Urinary bladder (tissue), 4 donors: ENCODE measurements at places on chromosomes 1 and 21.

- DNase-seq: no peak
Measured at GRCh38 chr1:3251807-3252428, 182.9 kb downstream of the PRDM16 start.

DNA sequence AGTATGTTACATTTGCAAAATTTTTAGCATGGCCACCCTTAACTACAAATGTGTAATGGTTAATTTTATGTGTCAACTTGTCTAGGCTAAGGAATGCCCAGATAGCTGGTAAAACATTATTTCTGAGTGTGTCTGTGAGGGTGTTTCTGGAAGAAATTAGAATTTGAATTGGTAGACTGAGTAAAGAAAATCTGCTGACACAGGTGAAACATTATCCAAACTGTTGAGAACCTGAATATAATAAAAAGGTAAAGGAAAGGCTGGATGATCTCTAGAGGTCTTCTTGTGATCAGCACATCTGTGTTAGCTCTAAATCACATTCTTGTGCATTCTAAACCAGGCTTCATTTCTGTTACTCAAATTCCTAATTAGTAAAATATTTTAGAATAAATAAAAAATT lies 100.8 kb downstream of the UCHL5 start:
- DNase-seq: no peak

DNA sequence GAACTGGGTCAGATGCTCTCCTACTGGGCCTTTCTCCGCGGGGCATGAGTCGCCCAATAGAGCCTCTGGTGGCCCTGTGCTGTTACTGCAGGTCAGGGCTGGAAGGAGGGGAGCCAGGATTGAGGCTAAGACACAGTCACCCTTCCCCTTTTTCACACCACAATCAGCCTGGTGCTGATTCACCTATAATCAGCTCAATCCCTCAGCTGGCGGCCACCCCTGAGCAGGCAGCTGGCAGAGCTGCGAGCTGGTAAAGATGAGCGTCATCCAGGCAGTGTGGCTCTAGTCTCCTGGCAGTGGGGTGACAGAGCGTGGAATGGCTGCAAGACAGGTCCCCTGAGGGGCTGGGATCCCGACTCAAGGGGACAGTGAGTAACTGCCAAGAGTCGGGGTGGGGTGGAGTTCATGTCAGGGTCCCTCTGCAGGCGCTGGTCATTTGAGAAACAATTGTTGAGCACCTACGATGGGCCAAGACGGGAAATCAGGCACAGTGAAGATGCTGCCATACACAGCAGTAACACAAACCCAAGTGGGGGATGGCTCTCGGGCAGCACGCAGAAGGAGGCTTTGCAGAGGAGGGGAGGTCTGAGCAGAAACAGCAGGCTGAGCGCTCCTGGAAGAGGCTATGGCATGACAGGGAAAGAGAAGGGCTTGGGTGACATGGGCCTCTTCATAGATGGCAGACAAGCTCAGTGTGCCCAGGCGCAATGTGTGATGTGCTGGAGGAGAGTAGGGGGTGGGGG lies 21.8 kb downstream of the ATF3 start:
- DNase-seq: no peak

- DNase-seq: no peak
Measured at GRCh38 chr21:33586927-33587326, 1.6 kb downstream of the DONSON start.

DNA sequence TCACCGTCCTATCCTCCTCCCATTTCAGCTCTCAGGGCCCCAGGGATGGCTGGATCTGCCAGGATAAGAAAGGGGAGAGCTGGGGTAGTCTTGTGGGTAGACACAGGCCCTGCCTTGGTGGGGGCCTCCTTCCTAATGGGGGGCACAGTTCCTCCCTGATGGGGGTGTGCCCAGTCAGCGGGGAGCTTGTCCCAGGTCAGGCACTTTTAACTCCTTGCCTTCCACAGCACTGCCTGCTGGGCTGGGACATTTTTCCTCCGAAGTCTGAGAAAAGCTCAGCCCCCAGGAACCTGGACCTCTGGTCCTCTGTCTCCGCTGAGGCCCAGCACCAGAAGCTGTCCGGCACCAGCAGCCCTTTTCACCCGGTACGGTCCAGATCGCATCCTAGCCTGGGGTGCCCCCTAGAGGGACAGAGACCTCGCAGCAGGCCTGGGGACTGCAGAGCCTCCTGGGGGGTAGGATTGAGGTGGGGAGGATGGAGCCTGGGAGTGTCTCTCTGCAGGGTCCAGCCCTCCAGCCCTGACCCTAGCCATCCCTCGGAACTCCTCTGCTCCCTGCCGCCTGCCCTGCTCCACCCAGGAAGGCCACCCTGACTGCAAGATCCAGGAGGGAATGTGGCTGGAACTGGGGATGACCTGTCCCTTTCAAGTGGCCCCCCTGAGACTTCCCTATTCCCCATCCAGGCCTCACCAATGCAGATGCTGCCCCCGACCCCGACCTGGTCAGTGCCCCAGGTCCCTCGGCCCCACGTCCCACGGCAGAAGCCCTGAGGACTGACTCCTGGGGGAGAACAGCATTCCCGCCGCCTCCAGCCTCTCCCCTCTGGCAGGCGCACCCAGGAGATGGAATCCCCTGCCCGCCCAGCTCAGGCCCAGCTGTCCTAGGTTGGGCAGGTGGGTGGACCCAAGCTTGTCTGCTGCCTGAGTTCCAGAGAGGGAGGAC lies 12.0 kb downstream of the MIIP start:
- DNase-seq: no peak

DNA sequence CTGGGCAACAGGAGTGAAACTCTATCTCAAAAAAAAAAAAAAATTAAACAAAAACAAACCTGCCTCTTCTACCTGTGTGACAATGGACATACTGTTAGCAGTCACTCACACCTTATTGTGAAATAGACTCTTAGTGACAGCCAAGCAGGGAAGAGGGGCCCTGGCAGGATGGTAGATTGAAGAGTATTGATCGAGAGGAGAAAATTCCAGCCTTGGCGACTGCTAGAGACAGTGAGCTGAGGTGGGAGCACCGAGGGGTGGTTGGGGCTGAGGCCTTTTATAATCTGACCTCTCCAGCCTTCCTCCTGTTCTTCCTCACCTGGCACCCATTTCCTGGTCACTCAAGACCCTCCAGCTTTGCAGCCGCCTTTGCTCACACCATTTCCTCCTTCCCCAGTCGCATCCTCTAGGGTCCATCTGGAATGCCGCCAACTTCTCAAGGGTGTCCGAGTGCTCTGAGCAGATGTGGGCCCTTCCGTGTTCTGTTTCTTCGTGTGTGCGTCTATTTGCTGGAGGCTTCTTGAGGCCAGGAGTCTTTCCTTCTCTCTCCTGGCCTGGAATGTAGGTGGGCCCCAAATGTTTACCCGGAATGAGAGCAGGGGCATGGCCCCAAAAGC lies 196.9 kb upstream of the TMEM51 start:
- DNase-seq: no peak

- no peak for DNase-seq
Measured at GRCh38 chr1:43705334-43705733, 2.0 kb upstream of the ST3GAL3 start.

GRCh38 chr1:247400685-247401084 lies 15.3 kb upstream of the NLRP3 start:
- DNase-seq: no peak

GRCh38 chr1:220889333-220889732 lies 10.1 kb downstream of the HLX start:
- no peak for DNase-seq

DNA sequence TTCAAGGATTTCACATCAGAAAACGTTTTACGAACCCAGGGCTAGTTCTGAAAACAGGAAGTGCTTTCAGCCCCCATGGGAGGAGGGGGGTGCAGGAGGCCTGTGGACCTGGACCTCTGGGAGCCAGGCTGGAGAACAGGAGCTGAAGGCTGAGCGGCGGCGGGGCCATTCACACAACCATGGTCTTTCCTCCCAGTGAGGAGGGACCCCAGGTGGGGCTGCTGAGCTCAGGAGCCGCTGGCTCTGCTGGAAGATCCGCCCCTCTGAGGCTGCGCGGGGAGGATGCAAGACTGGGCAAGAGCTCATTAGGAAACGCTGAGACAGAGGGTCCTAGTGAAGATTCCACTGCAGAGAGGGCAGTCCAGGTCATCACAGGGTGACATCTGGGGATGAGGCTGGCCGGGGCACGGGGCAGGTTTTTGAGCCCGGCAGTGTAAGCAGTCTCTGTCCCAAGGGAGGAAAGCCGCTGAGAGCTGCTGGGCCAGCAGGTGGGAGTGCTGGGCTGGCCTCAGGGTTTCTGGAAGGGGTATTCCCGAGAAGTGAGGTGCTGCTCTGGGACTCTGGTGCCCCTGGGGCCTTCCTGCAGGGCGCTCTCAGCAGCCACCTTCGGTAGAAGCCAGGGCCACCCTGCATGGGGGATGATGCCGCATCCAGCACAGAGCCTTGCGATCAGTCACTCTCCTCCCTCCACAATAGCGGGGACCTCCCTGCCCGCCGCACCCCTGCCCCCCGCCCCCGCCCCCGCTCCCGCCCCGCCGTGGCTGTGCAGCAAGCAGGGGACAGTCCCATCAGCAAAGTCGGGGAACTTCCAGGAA lies 7.5 kb downstream of the MX2 start:
- DNase-seq: no peak

DNA sequence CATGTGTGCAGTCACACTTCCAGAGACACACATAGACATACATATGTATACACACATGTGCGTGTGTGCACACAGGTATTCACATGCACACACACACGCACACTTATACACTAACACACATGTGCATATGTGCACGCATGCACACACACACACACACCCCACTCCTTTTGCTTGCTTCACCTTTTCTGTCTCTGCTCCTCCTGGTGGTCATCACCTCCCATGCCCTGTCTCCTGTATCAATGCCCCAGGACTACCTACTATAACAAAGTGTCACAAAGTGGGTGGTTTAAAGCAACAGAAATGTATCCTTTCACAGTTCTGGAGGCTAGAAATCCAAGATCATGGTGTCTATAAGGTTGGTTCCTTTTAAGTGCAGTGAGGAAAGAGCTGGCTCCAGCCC lies 27.4 kb downstream of the ETS2 start:
- no peak for DNase-seq

DNA sequence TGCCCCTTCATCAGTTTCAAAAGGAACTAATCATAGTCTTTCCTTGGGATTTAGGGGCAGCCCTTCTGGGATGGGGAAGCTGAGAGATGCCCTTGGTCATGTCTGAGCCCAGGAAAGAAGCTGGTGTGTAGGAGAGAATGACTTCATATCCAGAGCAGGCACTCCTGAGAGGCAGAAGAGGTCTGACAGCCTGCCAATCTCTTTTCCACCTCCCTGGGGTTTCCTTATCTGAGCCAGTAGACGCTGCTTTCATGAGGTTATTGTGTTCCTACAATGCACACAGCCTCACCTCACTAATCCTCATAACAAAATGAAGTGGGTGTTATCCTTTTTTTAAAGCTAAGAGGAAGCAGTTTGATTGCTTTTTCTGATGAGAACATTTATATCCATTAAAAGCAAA lies 14.1 kb downstream of the ROR1 start:
- DNase-seq: no peak

- DNase-seq: no peak
Measured at GRCh38 chr1:246072456-246072955, 434.6 kb downstream of the SMYD3 start.

DNA sequence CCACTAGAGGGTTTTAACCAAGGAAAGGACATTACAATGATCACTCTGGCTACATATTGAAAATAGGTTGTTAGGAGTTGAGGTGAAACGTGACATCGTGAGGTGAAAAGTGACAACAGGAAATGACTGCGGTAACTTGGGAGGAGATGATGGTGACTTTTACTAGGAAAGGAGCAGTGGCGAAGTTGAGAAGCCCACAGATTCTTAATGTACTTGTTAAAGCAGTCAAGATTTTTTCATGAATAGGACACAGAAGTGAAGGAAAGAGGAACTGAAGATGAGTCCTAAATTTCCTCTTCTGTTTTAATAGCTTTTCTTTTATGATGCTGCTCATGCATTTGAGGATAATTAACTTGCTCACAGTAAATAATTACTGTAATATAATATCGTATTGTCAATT lies 59.5 kb downstream of the OMA1 start:
- DNase-seq: no peak

DNA sequence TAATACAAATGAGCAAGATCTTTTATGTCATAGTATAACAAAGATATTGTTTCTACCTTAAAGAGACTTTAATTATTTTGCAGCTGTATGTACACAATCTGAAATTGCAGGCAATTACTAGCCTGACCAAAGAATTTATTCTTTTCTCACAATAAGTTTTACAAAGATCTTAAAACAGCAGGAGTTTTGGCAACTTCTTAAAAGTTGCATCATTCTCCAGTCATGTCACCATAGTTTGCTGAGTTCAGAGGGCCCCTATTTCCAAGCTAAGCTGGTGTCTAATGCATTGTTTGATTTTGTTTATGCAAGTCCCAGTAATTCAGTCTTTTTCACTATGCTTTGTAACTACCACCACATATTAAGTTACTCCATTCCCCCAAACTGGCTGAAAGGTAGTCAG lies 114.8 kb downstream of the DNAH14 start:
- DNase-seq: no peak

DNA sequence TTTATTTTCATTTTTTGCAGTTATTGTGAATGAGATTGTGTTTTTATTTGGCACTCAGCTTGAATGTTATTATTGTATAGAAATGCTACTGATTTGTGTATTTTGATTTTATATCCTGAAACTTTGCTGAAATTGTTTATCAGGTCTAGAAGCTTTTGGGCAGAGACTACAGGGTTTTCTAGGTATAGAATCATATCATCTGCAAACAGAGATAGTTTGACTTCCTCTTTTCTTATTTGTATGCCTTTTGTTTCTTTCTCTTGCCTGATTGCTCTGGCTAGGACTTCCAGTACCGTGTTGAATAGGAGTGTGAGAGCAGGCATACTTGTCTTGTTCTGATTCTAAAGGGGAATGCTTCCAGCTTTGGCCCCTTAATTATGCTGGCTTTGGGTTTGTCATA lies 27.3 kb downstream of the ZNF691 start:
- no peak for DNase-seq

- DNase-seq: no peak
Measured at GRCh38 chr1:65224681-65225091, 76.7 kb downstream of the AK4 start.

DNA sequence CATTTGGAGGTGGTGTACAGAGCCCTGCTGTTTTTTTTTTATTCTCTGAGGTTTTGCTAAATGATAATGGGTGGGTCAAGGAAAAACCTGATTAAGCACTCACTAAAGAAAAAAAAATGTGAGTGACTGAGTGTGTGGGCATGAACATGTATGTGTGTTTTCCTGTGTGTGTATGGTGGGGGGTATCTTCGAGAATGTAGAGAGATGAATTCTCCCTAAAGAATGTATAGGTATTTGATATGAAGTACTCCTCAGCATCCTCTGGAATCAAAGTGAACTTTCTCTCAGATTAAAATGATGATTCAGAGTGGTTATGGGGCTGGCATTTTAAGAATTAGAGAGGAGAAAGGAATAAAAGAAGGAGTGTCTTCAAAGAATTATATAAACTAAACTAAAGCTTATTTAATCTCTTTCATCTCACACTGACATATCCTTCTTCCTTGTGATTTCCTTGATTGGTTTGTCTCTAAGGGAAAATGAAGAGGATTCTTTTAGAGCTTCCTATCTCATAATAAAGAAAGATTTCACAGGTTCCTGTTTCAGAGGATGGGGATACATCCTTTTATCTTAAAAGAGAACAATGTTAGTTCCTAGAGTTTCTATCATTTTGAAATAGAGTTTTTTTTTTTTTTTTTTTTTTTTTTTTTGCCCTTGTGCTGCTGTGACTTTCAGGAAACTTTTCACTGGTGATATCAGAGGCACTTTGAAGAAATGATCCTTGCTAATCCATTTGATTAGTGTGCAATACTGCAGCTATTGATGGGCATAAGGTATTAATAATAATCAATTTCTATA lies 23.9 kb downstream of the S1PR1 start:
- no peak for DNase-seq

- no peak for DNase-seq
Measured at GRCh38 chr21:45517249-45518065, 24.8 kb downstream of the SLC19A1 start.
